A549 treated with Mapracorat at 1 μM for 4 hours (cell line): ENCODE measurements at places on chromosomes 4 and X. TPM values are rescaled to one million over a fixed set of nuclear protein-coding genes. Genes with fewer than 3 reads are reported as not detected.

The BTC gene
- total RNA-seq, result 0.91 to 1.6 TPM (median 1.2 TPM) in 5 replicates

The PFKFB1 gene
- 0.08 to 0.14 TPM (median 0.14 TPM) in 3 of 5 replicates, not detected in the others for total RNA-seq

The ABCB7 gene
- 14.5 to 16.8 TPM (median 16.5 TPM) in 5 replicates for total RNA-seq

The P2RY4 gene
- total RNA-seq, result not detected in 5 replicates

The CORIN gene
- 0.15 TPM in 1 of 5 replicates, not detected in the others for total RNA-seq

The MAGEA2B gene
- 0.19 TPM in 1 of 5 replicates, not detected in the others for total RNA-seq

The HTN3 gene
- not detected in 5 replicates for total RNA-seq

The YY2 gene
- 1.9 to 2.7 TPM (median 2.5 TPM) in 5 replicates for total RNA-seq

The GPR119 gene
- total RNA-seq, result not detected in 5 replicates

The NLGN4X gene
- total RNA-seq, result 0.04 TPM in 2 of 5 replicates, not detected in the others

The MAML3 gene
- total RNA-seq, result 12.8 to 15.7 TPM (median 13.6 TPM) in 5 replicates

The NPFFR2 gene
- not detected in 5 replicates for total RNA-seq

The TSPAN7 gene
- 1.8 to 2.9 TPM (median 2.5 TPM) in 5 replicates for total RNA-seq

The MAP7D3 gene
- total RNA-seq, result 11.7 to 14.6 TPM (median 12.1 TPM) in 5 replicates

The PRRG1 gene
- total RNA-seq, result 4.0 to 7.0 TPM (median 5.8 TPM) in 5 replicates

The CRMP1 gene
- total RNA-seq, result 3.4 to 3.7 TPM (median 3.5 TPM) in 5 replicates

The SLITRK4 gene
- total RNA-seq, result not detected in 5 replicates

The RADX gene
- 0.05 to 0.19 TPM (median 0.09 TPM) in 5 replicates for total RNA-seq

The SSX1 gene
- total RNA-seq, result not detected in 5 replicates

The SCML2 gene
- 7.2 to 8.3 TPM (median 7.3 TPM) in 5 replicates for total RNA-seq

The FUNDC1 gene
- 23.3 to 30.6 TPM (median 25.2 TPM) in 5 replicates for total RNA-seq

The GYPE gene
- total RNA-seq, result not detected in 5 replicates

The SPACA5 gene
- total RNA-seq, result not detected in 5 replicates

The SYTL4 gene
- 2.0 to 4.4 TPM (median 3.0 TPM) in 5 replicates for total RNA-seq

The CXCL11 gene
- 0.13 to 0.19 TPM in 2 of 5 replicates, not detected in the others for total RNA-seq

The GPAT3 gene
- 27.7 to 34.1 TPM (median 30.5 TPM) in 5 replicates for total RNA-seq

The GAB1 gene
- total RNA-seq, result 2.0 to 3.0 TPM (median 2.0 TPM) in 5 replicates

The SNX25 gene
- 5.6 to 8.3 TPM (median 7.0 TPM) in 5 replicates for total RNA-seq

The CENPVL3 gene
- 0.08 to 0.22 TPM (median 0.21 TPM) in 5 replicates for total RNA-seq

The MYOZ2 gene
- not detected in 5 replicates for total RNA-seq

The DRD5 gene
- not detected in 5 replicates for total RNA-seq

The MAP7D2 gene
- 5.1 to 6.1 TPM (median 5.7 TPM) in 5 replicates for total RNA-seq

The PPEF2 gene
- not detected in 5 replicates for total RNA-seq

The GC gene
- not detected in 5 replicates for total RNA-seq

The OTUD6A gene
- not detected in 5 replicates for total RNA-seq

The CTAG1A gene
- not detected in 5 replicates for total RNA-seq

The TEX13A gene
- not detected in 5 replicates for total RNA-seq

The CLNK gene
- not detected in 5 replicates for total RNA-seq

The SCML1 gene
- 5.6 to 7.4 TPM (median 6.3 TPM) in 5 replicates for total RNA-seq

The DAPP1 gene
- not detected in 5 replicates for total RNA-seq

The METAP1 gene
- total RNA-seq, result 43.2 to 52.4 TPM (median 47.9 TPM) in 5 replicates

The SH2D1A gene
- not detected in 5 replicates for total RNA-seq

The SLC6A14 gene
- total RNA-seq, result not detected in 5 replicates
